ENCODE measurements at places on chromosomes 7 and 10. TPM values are rescaled to one million over a fixed set of nuclear protein-coding genes. Genes with fewer than 3 reads are reported as not detected.

VWC2 gene
- 0.01 TPM for polyA plus RNA-seq

GPR85 gene
- polyA plus RNA-seq = 1.4 TPM

MUC12 gene
- 2.1 TPM for polyA plus RNA-seq

MAGI2 gene
- 7.6 TPM for polyA plus RNA-seq

CCL24 gene
- polyA plus RNA-seq = not detected

SSC4D gene
- polyA plus RNA-seq = 0.68 TPM

CYP3A7 gene
- 0.06 TPM for polyA plus RNA-seq

SPAG6 gene
- polyA plus RNA-seq = 0.03 TPM

- no peak for DNase-seq
Observed at GRCh38 chr7:12053561-12053960, 157.5 kb upstream of the TMEM106B start.

DNA sequence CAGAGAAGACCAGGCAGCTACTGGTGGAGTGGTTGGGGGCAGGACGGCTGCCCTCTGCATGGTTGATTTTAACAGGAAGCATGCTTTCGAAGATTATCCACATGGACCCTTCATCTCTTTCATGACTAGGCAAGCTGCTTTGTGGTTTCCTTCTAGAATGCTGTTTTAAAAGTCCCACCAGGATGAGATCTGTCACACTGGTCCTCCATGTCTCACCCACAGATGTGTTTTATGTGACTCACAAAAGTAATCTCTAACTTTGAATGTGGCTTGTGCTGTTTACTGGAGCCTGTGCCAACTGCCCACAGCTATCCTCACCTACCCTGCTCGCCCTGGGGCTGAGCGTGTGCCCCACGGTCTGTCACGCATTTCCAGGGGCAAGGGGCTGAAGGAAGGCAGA lies 188.8 kb downstream of the GFRA1 start:
- no peak for DNase-seq

- no peak for DNase-seq
Observed at GRCh38 chr7:47477191-47478016, 104.5 kb downstream of the TNS3 start.

GRCh38 chr10:129955601-129956285 lies 8.3 kb downstream of the EBF3 start:
- no peak for DNase-seq

DNA sequence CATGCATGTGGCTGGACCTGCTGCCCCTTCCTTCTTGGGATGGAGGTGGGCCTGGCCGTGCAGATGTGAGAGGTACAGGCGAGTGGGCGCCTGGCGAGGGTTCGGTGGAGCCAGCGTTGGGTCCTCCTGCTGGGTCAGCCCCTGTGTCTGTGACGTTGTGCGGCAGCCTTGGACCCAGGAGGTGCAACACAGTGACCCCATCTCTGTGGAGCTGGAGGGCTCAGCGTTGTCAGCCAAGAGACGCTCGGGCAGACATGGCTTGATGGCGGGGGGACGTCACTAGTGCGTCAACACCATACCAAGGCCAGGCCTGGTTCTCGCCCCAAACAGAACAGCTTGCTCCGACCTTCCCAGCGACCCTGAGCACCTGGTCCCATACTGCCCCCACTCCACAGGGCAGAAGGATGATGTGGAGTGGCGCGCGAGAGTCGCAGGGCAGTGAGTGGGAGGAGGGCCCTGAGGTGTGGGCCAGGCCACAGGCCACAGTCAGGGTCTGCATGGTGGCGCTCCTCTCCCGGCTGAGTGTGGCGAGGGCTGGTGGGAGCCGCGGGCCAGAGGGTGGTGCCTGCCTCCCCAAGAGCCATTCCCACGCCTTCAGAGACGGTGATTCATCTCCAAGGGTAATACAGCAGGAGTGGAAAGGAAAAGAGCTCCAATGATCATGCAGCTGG lies 184.4 kb downstream of the DNAJB6 start:
- DNase-seq = no peak

GRCh38 chr7:50206453-50207250 lies 97.9 kb upstream of the IKZF1 start:
- DNase-seq = no peak

GRCh38 chr10:89301232-89301631 lies 614 bp upstream of the IFIT2 start:
- no peak for DNase-seq

- no peak for DNase-seq
Observed at GRCh38 chr10:52316001-52316400, 1.9 kb downstream of the DKK1 start.

DNA sequence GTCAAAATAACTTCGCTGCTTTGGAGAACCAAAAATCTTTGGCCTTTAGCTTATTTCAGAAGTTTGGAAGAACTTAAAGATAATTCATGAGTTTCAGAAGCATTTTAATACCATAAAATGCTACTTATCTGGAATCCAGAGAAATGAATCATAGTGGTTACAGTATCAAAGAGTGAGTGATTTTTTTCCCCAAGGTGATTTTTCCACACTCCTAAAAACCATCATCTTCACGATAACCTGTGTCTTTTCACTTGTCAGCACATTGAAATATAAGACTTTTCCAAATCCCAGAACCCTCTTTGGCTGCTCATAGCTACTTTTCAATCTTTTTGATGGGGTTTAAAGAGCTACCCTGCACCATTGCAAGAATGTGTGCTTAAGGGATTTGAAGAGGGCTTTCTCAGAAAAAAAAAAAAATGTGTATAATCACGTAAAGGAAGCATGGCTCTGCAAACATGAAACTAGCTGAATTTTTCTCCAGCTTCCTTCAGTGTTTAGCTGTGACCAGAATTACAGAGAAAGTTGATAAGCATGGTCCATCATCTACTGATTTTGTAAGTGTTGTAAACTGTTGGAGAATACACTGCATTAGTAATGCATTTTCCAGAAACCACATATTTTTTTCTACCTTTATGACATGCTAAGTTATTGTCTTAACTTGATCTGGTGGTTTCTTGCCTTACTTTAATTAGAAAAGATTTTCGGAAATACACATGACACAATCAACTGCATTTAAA lies 134.9 kb downstream of the BICC1 start:
- no peak for DNase-seq

DNA sequence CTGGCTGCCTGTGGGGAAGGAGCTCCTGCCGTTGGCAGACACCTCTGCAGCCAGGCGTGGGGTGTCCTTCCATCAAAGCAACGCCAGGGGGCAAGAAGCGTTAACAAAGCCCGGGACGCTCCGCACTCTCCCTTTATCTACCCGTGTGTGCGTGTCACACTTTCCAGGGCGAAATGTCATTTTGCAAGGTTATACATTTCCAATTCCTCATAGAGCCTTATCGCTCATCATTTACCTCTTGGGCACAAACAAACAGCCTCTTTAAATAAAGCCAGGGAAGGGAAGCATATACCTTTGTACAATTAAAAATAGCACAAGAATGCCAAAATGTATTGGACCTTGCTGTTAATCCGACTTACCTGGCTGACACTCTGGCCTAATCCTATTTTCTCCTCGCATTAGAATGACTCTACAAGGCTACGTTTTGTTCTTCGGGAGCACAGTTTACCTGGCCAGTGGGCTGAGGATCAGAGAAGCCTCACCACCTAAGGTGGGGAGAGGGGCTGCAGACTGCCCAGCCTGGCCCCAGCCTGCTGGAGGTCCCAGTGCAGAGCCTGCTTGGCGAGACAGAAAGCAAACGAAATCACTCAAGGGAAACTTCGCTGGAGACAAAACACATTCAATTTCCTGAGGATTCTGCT lies 77.6 kb upstream of the EN2 start:
- DNase-seq = no peak

DNA sequence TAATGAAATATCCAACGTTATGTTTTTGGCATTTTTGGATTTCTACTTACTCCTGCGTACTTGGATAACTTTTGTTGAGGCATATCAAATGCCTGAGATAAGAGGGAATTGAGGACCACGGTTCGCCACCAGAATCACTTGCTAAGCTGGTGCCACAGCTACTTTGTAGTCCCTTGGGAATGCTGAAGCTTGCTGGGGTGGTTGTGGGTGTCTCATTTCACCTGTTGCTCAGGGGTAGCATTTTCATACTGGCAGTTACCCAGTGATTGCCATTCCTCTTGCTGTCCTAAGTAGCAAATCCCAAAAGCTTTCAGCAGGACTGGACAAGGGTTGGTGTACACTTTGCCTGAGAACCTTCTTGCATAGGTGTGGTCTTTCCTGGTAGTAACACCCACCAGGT lies 75.2 kb downstream of the CREB5 start:
- DNase-seq = no peak

- no peak for DNase-seq
Observed at GRCh38 chr10:133276435-133277201, at the start of gene ADAM8. Gene ADAM8 (minus strand): TSS chr10:133276868. CDS start chr10:133276817, 51 bp downstream.

GRCh38 chr10:3756360-3756740 lies 28.7 kb downstream of the KLF6 start:
- DNase-seq = no peak

DNA sequence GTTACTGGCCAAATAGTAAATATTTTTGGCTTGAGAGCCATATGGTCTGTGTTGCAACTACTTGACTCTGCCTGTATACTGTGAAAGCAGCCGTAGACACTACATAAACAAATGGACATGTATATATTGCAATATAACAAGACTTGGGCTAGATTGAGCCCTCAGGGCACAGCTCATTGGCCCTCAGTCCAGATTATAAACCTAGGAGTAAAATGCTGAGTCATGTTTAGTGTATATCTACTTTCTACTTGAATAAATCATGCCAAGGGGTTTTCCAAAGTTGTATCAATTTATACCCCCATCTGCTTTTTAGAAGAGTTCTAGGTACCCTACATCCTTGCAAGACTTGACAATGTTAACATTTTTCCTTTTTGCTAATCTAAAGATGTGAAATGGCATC lies 27.4 kb upstream of the POU6F2 start:
- no peak for DNase-seq

DNA sequence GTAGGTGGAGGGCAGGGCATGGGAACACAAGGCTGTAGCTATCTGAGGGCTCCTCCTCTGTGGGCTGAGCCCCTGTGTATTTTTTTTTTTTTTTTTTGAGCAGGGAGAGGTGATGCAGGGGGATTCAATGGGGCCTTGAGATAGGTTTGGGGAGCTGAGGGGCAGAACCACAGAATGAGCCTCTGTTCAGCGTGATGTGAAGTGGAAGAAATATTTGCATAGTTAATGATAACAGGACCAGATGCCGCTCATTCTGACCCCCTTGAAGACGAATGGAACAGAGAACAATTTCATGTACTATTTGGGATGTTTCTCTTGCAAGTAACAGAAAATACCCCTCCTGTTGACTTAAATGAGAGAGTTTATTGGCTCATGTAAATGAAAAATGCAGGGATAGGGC lies 69.7 kb upstream of the EMX2 start:
- DNase-seq = no peak

DNA sequence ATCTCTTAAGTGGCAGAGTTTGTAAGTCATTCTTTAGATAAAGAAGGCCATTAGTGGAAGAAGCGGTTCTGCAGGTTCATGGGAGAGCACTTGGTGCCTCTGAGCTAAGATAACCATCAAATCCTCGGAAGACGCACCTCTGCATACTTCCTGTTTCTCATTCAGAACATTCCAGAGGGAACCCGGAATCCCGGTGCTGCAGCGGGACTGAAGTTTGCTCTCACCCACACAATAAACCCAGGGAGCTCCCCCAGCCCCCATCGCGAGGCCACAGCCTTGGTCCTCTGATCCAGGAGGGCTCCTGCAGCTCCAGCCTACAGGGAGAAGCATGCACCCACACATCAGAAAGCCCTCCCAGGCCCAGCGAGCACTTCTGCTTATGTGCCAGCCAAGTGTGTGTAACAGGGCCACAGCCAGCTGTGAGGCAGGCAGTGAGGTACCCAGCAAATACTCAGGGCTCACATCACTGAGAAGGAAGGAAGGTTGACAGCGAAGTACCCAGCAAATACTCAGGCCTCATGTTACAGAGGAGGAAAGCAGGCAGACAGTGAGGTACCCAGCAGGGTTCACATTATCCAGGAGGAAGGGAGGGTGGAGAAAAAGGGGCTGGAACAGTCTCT lies 142.4 kb downstream of the DIP2C start:
- DNase-seq = peak; percentile 69

DNA sequence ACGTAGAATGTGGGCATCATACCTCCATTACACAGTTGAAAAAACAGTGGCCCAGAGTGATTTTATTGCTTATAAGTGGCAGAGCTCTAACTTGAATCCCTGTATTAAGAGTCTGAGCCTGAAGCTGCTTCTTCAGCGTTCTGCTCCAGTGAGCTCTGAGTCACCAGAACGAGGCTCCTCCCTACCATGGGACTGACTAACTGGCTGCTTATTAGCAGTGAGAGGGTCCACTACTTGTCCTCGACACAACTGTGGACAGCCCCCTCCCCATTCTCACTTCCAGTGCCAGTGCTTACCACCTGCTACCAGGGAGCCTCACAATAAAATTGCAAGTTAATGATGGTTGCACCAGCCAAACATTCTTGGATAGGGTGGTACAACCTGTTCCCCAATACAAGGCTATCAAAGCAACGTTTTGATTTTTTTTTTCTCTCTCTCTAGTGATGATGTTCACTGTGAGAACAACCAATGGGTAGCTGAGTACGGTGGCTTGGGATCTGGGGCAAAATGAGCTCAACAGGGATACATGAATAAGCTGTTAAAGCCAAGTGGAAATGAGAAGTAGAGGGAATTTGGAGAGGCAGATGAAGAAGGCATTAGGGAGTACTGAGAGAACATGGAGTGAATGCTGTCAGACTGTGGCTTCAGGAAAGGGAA lies 2.7 kb upstream of the NRG3 start:
- no peak for DNase-seq

DNA sequence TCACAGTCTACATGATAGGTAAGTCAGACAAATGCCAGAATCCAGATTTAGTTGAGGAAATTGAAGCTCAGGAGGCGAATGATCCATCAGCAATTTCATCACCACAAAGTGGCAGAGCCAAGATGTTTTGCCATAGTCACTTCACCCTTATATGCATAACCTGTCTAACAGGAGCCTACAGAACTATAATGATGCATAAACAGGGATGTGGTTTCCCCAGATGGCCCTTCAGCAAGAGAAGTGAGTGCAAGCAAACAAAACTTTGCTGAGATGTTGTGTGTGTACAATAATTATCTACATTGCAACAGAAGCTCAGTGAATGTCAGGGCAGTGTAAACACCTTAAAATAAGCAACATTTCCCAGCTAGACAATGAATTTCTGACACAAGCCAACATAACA lies 28.6 kb downstream of the PON3 start:
- no peak for DNase-seq

DNA sequence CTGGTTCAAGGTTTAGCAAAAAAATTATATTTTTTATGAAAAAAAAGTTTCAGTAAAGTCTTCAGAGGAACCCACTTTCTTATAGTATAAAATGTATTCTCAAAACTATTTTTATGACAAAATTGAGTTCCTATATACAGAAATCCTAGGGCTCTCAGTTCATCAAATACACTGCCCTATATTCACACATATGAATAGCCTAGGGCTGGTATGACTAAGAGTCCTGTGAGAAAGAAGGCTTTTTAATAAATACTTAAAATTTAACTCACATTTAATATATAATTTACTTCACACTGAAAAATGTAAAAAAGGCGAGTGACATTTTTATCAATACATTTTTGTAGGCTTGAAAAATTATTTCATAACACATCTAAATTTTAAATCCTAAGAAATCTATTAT lies 16.6 kb downstream of the CHCHD3 start:
- DNase-seq = no peak

- DNase-seq = no peak
Observed at GRCh38 chr10:113386005-113386404, 166.8 kb upstream of the HABP2 start.

- DNase-seq = peak; percentile 32
Observed at GRCh38 chr7:98178321-98178720, 32.9 kb upstream of the BHLHA15 start.

GRCh38 chr10:94174838-94175237 lies 181.1 kb downstream of the PLCE1 start:
- no peak for DNase-seq

- no peak for DNase-seq
Observed at GRCh38 chr10:50392426-50392825, 141.1 kb upstream of the ASAH2 start.

GRCh38 chr10:42987121-42987541 lies 89.7 kb upstream of the RET start:
- DNase-seq = no peak
